HTR-8/SVneo (cell line): ENCODE measurements at places on chromosomes 7 and 10.

DNA sequence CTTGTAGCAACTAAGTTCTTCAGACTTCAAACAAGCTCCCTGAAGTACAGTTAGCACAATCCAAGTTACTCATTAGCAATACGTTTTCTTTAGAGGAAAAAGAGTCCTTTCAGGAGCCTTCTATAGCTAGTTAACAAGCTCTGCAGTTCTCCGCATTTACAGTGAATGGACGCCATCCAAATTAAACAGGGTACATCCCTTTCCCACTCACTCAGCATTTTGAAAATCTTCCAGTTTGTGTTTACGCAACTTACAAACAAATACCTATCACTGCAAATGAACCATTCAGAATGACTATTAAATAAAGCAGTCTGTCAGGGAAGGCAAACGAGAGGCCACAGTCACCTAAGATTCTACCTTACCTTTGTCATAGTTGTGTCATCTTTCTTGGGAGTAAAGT is 84.5 kb downstream of the RNF32 start:
- no peak for DNase-seq

- peak; percentile 88 for DNase-seq
Observed at GRCh38 chr7:47361746-47362215, 220.1 kb downstream of the TNS3 start.

- DNase-seq: no peak
Observed at GRCh38 chr7:23220690-23221305, 25.8 kb upstream of the GPNMB start.

DNA sequence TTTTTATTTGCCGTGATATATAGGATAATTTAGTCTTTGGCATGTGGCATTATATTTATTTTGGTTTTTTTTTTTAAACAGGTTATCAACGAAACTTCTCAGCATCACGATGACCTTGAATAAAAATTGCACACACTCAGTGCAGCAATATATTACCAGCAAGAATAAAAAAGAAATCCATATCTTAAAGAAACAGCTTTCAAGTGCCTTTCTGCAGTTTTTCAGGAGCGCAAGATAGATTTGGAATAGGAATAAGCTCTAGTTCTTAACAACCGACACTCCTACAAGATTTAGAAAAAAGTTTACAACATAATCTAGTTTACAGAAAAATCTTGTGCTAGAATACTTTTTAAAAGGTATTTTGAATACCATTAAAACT is 9.1 kb downstream of the VIM start:
- DNase-seq: no peak

DNA sequence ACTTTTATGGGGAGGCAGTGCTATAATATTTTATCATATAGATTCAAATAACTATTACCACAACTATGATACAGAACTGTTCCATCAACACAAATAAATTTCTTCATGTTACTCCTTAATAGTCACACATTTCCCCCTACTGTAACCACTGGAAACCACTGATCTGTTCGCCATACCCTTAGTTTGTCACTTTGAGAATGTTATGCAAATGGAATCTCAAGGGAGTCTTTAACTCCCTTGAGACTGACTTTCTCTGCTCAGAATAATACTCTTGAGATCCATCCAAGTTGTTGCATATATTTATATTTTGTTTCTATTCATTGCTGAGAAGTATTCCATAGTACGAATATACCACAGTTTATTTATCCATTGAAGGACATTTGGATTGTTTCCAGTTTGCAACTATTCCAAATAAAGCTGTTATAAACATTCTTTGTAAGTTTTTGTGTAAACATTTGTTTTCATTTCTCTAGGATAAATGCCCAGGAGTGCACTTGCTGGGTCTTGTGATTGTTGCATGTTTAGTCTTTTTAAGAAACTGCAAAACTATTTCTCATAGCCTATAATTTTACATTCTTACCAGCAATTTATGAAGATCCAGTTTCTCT is 19.7 kb upstream of the PON2 start:
- DNase-seq: no peak

DNA sequence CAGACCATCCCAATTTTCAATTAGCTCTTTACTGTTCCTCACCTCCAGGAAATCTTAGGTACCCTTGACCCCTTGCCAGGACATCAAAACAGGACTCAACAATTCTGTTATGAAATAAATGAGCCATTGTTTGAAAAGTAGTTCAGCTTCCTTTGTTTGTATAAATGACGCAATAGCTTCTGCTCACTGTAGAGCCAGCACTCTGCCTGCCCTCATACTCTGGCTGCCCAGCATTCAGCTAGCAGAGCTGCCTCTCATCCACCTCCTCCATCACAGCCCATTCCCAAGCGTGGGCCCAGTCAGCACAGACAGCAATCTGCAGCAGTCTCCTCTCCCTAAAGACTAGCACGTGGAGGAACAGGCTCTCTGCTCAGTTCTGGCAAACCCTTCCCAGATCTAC is 478.6 kb downstream of the GRID1 start:
- DNase-seq: no peak

- no peak for DNase-seq
Observed at GRCh38 chr7:47551668-47552440, 30.1 kb downstream of the TNS3 start.

- DNase-seq: no peak
Observed at GRCh38 chr7:63042730-63043511, 955.7 kb upstream of the ZNF722 start.

GRCh38 chr7:50409856-50410745 is 40.0 kb downstream of the FIGNL1 start:
- no peak for DNase-seq

DNA sequence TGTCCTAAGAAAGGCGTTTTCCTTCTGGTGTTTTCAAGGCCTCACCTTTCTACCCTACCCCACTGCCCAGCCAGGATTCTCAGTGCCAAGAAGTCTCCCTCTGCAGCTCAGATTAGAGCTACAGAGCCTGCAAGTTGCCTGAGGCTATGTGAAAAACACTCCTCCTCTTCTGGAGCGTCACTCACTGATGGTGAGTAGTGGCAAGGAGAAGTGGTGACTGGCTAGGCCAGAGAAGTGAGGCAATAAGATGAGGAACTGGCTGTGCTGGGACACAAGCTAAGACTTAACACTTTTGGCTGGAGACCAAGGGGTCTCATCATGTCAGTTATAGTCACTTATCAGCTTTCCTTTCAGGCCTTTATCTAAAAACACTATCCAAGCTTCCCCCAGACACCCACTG is 86.7 kb upstream of the PRKAR2B start:
- no peak for DNase-seq

- peak; percentile 32 for DNase-seq
Observed at GRCh38 chr10:266974-267425, 131.7 kb downstream of the ZMYND11 start.

GRCh38 chr7:151018421-151019129 is 5.7 kb downstream of the ATG9B start:
- DNase-seq: no peak

GRCh38 chr7:128775744-128776474 is at the start of gene OPN1SW:
OPN1SW (minus strand) TSS chr7:128775794; CDS start chr7:128775781, 13 bp downstream.
- DNase-seq: no peak

DNA sequence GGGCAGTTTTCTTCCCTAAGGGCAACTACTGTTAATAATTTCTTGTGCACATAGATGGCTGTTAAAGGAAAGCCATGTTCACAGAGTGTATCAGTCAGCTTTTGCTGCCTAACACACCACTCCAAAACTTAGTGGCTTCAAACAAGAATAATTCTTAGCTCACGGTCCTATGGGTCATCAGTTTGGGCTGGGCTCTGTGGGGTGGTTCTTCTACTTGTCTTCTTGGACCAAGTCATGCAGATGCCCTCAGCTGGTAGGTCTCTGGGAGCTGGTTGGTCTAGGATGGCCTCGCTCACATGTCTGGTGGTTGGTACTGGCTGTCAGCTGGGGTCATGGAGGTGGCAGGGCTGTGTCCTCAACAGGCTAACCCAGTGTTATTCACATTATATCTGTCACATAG is 39.6 kb downstream of the TBATA start:
- DNase-seq: no peak

- DNase-seq: no peak
Observed at GRCh38 chr7:159115601-159116501, 28.8 kb downstream of the VIPR2 start.

- no peak for DNase-seq
Observed at GRCh38 chr7:28815369-28815927, 142.7 kb downstream of the TRIL start.

DNA sequence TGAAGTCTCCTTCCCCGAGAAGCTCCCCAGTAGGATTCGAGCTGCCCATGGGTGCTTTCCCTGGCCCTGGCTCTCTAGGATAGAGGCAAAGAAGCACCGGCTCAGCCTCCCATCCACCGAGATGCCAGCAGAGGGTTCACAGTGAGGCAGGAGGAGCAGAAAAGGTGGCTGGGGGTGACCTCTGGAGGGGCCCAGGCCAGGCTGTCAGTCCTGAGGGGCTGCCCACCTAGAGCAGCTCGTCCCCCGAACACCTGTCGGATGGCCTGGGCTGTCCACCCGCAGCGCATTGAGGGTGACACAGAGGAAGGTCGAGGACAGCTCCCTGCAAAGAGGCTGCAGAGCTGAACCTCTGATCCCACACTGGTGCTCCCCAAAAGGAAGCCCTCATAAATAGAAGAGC is 167.2 kb upstream of the PPP2R2D start:
- no peak for DNase-seq

- no peak for DNase-seq
Observed at GRCh38 chr7:150648353-150649079, 16.3 kb upstream of the GIMAP6 start.

- DNase-seq: no peak
Observed at GRCh38 chr10:75233444-75234016, 2.2 kb downstream of the COMTD1 start.

DNA sequence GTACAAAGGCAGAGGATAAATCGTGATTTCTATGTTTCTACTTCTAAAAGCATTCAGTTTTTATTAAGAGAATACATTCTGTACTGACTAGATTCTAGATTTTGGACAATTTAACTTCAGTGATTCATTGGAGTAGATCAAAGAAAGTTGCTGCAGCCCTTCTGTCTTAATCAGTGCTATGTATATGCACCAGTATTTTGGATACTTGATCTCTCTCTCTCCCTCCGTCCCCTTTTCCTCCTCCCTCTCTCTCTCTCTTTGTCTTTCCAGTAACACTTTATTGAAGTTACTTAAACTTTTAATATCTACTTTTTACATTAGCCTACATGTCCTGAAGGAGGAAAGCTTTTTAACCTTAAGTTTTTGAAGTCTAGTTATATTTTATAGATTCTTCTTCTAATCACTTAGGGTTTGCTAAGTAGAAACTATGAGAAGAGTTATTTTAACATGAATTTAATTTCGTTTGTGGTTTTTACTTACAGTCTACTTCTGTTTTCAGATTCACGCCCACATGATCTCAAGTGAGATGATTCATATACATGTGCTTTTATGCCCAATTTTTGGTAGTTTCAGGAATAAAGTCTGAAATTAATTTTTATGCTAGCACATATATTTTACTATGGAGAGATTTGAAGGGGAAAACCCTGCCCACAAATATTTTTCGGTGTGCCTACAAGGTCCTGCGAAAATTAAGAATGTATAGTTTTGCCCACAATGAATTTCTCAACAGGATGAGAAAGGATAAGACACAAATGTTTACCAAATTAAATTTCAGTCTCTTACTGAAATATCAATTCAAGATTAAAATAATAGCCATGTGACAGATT is 9.1 kb downstream of the MDFIC start:
- DNase-seq: no peak

DNA sequence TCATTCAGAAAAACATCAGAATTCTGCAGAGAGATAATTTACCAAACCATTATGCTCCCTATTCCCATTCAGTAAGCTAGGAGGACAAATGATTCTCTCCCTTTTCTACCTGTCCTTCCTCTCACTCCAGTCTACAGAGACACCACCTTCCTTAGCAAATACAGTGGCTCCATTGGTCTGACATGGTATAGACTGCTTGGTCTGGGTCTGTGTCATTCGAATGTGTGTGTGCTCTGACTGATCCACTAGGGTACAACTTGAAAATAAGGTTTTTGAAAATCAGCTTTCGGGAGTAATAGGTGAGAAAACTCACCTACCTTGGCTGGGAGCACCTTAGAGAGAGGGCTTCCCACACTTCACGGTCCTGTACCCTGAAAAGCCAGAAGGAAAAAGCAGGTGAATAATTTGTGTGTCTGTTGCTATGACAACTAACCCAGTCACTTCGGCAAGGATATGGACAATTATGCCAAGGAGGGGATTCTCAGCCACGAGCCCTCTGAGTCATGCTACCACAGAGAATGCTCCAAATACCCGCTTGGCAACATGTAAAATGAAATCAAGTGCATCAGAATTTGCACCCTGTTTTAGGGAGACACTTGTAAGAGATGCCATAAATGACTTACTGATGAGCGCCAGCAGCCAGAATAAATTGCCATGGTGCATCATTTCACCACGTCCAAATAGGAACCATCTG is 114.5 kb upstream of the PRKCQ start:
- DNase-seq: no peak

DNA sequence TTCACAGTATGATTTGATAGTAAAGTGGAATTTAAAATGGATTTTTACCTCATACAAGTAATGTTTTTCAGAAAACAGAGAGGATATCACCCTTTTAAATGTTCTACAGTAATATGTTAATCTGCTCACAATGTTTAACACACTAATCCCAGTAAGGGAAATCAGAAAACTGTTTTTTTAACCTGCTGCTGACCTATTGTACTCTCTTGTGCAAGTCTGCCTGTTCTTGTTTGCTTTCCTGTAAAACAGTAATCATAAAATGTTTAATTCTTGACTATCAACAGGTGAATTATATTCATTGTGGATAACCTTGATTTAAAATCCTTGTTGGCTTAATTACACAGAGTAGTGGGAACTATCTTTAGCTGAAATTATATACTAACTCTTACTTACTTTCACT is 126.4 kb downstream of the GNAT3 start:
- no peak for DNase-seq

DNA sequence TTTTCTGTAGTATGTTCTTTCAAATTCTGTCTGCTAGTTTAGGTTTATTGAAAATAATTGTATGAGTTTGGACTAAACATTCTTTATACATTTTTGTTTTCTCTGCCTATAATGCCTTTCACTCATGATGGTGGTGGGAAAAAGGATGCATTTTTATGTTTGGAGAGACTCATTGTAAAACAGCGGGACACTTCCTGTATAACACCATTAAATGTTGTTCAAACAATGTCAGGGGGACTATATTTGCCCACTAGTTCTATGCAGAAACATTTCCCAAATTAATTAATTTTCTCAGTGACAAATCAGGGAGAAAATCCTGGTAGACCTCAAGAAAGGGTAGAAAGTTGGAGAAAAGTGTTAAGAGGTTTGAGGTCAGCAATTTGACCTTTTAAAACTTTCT is 207.7 kb downstream of the MALRD1 start:
- no peak for DNase-seq

DNA sequence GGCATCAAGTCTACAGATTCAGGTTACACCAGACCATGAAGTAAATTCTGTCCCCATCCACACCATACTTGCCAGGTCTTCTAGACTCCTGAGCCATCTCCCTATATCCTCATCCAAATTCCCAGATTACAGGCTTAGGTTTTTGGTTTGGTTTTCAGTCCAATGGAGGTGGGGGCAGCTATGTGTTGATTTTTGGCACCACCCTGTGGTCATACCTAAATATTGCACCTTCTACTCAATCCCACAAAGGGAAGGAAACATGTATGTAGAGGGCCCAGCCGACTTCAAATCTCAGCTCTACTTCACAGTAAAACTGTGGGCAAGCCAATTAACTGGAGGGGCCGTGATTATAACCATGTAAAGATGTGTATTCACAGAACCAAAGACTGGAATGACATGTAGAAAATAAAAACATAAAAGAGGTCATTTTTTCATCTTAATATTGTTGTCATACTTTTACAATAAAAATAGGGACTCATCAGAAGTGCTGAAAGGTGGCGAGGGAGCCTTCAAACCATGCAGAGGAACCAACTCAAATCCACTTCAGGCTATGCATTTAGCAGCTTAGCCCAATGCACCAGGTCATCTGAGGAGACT is 19.8 kb downstream of the ERCC6 start:
- peak; percentile 48 for DNase-seq
